ENCODE measurements at places on chromosomes 3 and 15.

DNA sequence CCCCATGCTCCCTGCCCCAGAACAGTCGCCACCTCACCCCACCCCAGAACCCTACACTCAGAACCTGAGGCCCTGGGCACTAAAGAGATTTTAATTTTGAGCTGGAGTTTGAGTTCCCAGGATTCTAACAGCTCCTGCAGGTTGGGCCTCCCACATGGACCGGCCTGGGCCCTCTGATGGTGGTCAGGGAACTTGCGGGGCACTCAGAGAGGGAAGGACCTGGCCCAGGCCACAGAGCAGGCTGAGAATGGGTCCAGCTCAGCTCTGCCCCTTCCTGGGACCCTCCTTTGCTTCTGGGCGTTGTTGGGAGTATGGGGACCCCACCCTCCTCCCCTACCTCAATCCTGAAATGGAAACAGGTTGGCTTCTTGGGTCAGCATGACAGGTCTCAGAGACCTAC is 1.1 kb upstream of the SEMA3G start:
- DNase-seq: no peak

GRCh38 chr3:42166662-42167300 is 75.6 kb downstream of the TRAK1 start:
- DNase-seq: no peak

- DNase-seq: no peak
Observed at GRCh38 chr15:47897525-47897924, 180.2 kb downstream of the SEMA6D start.

- no peak for DNase-seq
Observed at GRCh38 chr3:157767607-157768006, 264.4 kb upstream of the VEPH1 start.

GRCh38 chr3:131216801-131217200 is 164.8 kb upstream of the NUDT16 start:
- DNase-seq: no peak

DNA sequence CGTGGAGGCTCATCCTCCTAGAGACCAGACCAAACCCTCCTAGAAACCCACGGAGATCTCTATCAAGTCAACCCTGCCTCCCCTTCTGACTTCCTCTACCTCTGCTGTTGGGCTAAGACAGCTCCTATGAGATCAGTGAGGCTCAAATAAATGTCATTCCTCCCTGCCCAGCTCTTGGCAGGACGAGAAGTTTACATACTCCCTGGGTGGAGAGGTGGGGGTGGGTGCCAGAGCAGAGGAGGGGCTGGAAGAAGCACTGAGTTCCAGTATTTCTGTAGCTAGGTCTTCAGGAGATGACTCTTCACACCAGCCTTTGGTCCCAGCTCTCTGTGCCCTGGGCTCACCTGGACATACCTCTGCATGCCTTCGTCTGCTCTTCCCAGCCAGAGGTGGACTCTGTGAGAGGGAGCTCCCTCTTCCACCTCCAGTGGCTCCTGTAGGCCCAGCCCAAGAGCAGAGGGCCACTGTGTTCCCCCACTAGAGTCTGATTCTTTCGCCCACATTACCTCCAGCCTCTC is 42.4 kb upstream of the TLE3 start:
- DNase-seq: no peak

GRCh38 chr3:36480911-36481648 is 100.8 kb downstream of the STAC start:
- DNase-seq: no peak

Measured in COR-L47 (cell line).